K562 (cell line): ENCODE measurements at places on chromosomes 7 and 10. TPM values are rescaled to one million over a fixed set of nuclear protein-coding genes. Genes with fewer than 3 reads are reported as not detected.

- peak; percentile 94 for DNase-seq
These were observed 70.1 kb downstream of the AMZ1 start for GRCh38 chr7:2757904-2758672.

Gene CYP2W1
- total RNA-seq: not detected in 2 replicates

DNA sequence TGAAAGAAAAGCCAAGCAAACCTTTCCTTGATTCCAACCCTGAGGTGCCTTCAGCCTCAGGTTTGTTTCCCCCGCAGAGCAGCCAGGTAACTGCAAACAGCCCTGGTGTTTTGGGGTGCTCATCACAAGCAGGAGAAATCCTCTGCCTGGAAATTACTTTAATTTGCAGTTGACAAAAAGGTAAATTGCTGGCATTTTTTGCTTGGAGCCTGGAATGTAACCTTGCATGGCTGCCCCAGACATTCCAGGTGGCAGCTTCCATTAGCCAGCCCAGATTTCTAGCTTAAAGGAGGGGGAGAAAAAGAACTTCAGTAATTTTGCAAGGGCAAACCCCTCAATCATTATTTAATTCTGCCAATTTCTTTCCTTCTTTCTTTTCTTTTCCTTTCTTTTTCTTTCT is 194.4 kb downstream of the MYOF start:
- DNase-seq: no peak

Gene GJC3
- total RNA-seq: 0.16 and 0.29 TPM in 2 replicates

Gene GPR85
- 4.6 and 5.0 TPM in 2 replicates for total RNA-seq
